ENCODE measurements at places on chromosomes 16 and 17.

GRCh38 chr17:1371893-1372590 lies 28.0 kb downstream of the YWHAE start:
- no peak for DNase-seq

- no peak for DNase-seq
These were observed 6.1 kb downstream of the CMTM1 start for GRCh38 chr16:66572356-66572755.

GRCh38 chr17:80649672-80650330 lies 105.2 kb downstream of the RPTOR start:
- peak; percentile 59 for DNase-seq

DNA sequence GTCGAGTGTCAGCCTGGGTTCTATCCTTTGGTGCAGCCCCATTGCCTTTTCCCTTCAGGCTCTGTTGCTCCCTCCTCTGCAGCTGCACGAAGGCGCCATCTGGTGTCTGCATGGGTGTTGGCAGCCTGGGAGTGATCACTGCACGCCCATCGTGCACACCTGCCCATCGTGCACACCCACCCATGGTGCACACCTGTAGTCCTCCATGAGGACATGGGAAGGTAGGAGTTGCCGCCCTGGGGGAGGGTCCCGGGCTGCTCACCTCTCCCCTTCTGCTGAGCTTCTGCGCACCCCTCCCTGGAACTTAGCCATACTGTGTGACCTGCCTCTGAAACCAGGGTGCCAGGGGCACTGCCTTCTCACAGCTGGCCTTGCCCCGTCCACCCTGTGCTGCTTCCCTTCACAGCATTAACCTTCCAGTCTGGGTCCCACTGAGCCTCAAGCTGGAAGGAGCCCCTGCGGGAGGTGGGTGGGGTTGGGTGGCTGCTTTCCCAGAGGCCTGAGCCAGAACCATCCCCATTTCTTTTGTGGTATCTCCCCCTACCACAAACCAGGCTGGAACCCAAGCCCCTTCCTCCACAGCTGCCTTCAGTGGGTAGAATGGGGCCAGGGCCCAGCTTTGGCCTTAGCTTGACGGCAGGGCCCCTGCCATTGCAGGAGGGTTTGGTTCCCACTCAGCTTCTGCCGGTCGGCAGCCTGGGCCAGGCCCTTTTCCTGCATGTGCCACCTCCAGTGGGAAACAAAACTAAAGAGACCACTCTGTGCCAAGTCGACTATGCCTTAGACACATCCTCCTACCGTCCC lies 2.9 kb downstream of the CTRL start:
- peak; percentile 80 for DNase-seq

DNA sequence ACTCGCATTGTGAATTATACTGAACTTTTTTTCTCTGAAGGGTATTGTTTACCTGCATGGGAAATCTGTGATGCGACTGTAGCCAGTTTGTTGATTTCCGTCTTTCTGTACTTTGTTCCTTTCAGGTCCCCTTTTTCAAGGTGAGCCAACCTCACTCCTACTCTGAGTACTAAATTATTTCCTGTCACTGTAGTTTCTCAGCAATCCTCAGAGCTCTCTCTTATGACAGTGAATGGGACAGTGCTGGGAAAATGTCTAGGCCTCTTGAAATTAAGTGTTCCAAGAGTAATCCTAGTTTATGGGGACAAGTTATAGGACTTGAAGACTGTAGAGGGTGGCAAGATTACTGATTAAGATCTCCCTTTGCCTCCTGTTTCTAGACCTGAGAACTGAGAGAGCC lies 167.6 kb downstream of the CNTNAP4 start:
- no peak for DNase-seq

DNA sequence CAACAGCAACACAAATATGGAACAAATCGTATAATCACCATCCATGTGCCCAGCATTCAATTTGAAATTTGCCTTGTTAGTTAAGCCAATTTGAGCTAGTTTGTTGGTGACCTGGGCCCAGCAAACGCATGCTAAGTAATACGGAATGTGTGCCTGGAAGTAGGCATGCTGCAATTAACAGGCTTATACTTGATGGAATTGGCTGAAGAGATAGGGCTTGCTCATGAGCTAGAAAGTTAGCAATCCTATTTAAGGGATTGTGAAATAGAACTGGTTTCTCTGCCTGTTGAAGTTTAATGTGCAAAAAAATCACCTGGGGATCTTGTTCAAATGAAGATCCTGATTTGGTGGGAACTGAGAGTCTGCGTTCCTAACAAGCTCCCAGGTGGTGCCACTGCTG lies 8.5 kb upstream of the LPO start:
- DNase-seq: no peak

DNA sequence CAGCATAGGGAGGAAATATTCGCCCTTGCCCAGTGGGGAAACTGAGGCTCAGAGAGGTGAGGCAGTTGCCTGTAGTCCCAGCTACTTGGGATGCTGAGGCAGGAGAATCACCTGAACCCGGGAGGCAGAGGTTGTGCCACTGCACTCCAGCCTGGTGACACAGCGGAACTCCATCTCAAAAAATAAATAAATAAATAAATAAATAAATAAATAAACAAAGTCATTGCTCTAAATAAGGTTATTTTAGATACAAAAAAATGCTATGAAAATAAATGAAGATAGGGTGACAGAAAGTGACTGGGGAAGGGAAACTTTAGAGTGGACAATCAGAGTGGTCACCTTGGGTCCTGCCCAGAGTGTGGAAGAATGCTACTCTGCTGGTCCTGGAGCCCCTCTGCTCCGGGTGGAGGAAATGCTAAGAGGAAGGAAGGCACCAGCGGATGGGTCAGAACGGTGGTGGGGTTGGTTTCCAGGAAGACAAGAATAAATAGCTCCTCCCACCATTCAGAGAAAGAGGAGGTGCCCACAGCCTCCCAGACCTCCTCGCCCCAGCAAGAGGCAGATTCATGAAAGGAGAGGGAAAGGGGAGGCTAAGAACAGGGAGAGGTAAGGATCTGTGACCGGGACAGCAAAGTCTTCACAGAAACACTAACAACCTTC lies 17.6 kb downstream of the TRPV3 start:
- no peak for DNase-seq

DNA sequence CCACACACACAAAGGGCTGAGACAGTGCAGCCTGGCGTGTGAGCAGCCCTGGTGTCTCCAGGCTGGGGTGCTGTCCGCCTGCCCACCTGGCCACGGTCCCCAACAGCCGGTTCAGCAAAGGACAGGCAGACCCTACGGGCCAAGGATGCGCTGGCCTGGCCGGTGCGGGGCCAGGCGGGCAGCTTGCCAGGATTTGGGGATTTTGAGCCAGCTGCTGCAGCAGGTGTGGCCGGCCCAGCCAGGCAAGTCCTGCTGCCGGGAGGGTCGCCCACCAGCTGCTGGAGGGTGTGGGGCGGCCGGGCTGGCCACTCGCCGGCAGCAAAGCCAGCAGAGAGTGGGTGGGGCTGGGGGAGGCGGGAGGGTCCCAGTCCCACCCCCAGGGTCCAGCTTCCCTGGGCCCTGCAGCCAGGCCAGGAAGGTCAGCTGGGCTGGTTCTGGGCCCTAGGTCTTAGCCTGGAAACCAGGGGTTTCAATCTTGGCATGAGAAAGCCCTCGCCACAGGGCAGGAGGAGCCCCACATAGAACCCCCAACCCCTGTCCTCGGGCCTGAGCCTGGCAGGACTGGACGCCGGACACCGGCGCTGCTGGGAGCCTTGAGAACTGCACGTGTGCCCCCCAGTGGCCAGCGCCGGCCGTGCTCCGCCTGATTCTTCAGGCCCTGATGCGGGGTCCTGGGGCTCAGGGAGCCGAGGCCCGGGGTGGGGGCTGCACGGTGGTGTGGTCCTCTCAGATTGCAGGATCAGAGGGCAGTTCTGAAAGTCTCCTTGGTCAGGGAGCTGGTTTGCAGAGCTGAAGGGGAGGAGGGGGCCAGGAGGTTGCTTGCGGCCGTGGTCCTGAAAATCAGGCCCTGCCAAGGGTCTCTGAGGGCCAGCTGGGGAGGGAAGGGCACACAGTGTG lies 17.6 kb upstream of the SSTR5 start:
- peak; percentile 9 for DNase-seq

- no peak for DNase-seq
These were observed 63.0 kb upstream of the TEKT3 start for GRCh38 chr17:15404106-15405057.

GRCh38 chr16:52518884-52519283 lies 28.1 kb downstream of the TOX3 start:
- no peak for DNase-seq

DNA sequence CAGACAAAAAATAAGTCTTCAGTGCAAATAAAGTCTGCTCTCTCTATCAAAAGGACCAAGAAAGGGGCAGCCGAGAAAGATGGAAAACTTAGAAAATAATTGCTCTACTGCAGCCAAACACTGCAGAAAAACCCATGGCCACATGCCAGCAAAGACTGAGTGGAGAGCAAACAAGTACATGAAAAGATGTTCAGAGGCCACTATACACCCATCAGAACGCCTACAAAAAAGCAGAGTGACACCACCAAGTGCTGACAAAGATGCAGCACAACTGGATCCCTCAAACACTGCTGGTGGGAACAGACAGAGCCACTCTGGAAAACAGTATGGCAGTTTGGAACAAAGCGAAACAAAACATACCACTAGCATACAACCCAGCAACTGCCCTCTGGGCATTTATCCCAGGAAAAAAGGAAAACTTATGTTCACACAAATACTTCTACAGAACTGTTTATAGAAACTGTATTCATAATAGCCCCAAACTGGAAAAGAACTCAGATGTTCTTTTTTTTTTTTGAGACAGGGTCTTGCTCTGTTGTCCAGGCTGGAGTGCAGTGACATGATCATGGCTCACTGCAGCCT lies 36.7 kb downstream of the KIAA0753 start:
- no peak for DNase-seq

DNA sequence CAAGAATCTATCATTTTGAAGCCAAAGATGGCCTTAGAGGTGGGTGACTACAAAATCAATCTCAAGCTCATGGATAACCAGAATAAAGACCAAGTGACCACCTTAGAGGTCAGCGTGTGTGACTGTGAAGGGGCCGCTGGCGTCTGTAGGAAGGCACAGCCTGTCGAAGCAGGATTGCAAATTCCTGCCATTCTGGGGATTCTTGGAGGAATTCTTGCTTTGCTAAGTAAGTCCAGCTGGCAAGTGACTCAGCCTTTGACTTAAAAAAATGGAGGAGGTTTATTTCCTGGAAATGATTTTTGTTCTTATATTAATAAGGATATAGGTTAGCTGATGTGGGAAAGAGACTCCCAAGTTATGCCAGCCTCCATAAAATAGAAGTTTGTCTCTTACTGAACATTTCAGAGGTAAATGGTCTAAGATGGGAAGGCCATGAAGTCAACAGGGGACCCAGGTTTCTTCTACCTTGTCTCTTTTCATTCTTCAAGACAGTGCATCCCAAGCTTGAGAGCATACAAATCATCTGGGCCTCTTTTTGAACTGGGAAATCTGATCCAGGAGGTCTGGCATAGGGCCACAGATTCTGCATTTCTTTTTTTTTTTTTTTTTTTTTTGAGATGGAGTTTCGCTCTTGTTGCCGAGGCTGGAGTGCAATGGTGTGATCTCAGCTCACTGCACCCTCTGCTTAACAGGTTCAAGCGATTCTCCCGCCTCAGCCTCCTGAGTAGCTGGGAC lies 19.8 kb upstream of the TANGO6 start:
- no peak for DNase-seq

DNA sequence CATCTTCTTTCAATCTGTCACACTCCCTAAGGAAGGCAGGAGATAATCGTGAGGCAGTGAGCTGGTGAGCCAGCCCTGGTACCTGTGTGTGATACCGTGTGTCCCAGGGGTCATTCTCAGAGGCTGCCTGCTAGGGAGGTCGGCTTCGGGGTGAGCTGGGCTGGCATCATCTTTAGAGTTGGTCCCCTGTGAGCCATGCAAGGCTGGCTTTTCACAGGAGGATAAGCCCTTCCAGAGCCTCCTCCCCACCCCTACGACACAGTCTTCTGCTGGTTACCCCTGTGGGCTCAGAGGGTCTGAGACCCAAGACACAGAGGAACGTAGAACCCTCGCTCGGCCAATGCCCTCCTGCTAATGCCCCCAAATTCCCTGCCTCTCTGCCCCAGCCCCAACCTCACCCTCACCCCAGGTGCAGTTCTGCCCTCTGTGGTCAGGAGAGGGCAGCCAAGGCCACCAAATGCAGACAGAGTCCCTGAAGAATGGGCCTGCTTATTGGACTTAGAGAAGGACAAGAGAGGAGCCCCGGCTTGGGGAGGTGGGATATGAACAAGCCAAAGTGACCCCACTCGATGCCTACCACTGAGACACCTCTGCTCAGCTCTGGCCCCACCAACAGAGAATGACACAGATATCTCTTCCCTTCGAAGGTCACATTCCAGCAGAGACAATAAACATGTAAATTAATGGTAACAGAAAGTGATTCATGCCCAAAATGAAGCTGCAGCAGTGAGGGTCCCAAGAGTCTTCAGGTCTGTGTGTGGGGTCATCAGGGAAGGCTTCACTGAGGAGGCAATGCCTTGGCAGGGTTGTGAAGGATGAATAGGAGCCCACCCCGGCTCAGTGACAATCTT lies 80.8 kb upstream of the CCL1 start:
- DNase-seq: peak; percentile 4

GRCh38 chr17:2705263-2705662 lies 6.3 kb downstream of the CLUH start:
- DNase-seq: no peak

DNA sequence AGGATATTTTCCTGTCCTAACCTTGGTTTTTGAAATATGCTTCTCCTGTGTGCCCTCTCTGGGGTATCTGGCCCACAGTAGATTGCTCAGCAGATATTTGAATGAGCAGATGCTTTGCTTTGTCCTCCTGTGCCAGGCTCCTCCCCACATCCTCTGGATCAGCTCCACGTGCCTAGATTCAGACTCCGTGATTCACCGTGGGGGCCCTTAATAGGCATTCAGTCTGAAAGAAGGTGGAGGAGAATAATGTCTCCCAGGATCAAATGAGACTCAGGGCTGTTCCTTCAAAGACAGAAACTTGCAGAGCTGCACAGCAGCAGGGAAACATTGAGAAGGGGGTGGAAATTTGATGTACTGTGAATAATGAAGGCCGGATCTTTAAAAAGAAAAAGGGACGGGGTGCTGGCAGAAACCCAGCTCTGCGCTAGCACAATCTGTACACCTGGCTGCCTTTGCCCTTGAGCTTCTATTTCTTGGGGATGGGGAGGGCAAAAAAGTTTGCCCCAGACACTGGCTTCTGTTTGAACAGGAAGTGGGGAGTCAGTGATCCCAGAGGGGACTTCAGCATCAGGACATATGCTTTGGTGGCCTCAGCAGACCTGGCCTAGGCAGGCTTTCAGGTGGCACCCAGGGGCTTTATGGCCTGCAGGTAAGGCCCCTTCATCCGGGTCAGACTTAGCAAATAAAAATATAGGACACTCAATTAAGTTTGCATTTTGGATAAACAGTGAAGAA lies 15.9 kb upstream of the SLC12A3 start:
- DNase-seq: no peak

DNA sequence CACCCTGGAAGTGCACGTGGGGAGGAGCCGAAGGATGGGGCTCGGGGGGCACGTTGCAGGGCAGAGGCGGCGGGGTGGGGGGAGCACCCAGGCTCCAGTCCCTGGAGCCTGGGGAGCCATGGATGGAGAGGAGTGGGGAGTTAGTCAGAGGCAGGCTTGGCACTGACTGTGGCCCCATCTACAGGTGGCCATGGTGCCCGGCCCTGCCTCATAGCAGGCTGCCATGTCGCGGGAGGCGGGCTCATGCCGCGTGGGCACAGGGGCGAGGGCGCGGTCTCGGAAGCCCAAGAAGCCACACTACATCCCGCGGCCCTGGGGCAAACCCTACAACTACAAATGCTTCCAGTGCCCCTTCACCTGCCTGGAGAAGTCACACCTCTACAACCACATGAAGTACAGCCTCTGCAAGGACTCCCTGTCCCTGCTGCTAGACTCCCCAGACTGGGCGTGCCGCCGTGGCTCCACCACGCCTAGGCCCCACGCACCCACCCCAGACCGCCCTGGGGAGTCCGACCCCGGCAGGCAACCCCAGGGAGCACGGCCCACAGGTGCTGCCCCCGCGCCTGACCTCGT lies 3.0 kb downstream of the PRR35 start:
- no peak for DNase-seq

GRCh38 chr16:12329246-12329995 lies 352.9 kb downstream of the SNX29 start:
- no peak for DNase-seq

All from CD4-positive, alpha-beta T cell treated with Interleukin-10 for 1 hour (primary cell).